ENCODE measurements at places on chromosomes 7 and 10.

DNA sequence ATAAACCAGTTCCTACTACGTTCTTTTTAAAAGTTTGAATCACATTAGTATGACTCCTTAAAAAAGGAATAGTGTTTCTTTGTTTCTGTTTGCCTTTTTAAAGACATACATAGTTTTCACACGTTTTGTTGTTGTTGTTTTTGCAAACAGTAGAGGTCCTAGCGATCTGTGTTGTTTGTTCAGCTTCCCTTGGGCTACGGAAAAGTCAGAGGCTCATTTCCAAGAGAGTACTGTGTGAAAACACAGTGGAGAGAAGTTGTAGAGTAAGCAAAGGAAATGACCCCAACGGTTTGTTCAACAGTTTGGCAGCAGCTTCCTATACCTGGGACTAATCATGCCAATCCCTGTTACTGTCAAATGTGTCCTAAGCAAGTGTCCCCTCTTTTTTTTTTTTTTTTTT is 87.1 kb upstream of the STEAP1 start:
- DNase-seq: no peak

DNA sequence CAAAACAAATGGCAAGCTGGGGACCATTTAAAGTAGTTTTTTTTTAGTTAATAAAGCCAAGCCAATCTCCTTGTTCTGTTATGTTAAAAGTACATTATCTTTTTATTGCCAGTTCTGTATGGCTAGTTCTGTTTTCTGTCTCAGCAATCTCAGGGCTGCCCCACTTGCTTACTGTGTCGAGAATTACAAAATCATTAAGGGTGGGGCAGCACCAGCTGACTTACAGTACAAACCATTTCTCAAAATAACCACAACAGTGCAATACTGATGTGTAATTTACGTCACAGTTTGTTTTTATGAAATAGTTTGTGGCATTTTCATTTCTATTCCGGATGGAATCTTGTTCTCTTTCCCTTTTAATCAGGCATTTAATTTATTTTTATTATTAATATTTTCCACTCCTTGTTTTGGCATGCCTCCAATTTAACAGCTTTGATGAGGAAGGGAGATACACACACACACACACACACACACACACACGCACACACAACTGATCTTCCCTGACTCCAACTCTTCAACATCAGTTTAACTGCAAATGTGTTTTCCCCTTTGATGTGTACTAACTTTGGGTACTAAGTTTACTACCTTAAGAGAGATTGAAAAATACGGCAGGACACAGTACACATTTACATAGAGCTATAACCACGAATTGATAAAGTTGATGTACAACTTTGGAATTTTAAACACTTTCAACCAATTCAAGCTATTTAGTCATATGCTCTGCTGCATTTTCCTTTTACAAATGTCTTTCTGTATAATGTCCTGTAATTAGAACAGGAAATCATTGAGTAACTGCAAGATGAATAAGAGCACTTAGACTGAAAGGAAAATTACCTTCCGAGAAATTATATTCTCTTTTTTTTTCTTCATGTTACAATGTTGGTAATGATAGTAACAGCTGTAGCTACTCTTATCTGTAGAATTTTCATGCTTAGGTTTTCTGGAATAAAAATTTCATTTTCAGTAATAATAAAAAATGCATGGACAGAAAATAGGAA is 91.5 kb downstream of the ARID5B start:
- DNase-seq: no peak

DNA sequence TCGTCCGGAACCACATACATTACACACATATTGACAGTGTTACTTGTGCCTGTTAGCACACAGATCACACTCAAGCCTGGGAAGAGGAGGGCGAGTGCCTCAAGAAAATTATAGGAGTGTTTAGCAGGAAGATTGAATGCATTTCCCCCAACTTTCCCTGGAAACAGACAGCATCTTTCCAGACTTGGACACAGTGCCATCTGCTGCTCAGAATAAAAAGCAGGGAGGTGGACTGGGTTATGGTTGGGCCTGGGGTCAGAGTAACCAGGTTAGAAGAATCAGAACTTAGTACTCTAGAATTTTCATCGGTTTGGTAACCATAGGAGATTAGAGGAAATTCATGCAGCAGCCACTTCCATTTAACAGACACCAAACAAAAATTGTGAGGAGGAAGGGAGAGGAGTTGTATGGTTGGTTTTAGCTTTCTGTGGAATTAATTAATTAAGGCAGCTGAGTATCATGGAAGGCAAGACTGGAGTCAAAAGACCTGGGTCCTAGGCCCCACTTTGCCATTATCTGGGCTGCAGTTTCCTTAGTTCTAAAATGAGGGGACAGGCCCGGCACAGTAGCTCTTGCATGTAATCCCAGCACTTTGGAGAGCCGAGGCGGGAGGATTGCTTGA is 43.4 kb upstream of the OPTN start:
- DNase-seq: no peak

GRCh38 chr7:148116195-148116594 is 474.4 kb upstream of the C7orf33 start:
- DNase-seq: no peak

DNA sequence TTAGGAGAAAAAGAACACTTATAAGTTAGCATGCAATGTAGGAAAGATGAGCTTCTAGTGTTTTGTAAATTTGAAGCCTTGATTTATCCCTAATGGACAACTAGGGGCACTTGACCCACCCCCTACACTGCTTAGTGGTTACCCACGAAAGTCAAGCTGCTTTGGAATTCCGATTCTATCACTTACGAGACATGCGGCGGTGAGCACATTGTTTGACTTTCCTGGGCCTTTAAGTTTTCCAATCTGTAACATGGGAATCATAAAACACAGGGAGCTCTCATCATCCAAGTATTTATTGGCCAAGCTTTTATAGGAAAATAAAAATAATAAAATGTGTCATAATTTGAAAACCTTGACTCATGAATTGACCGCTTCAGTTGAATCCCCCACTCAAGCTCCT is 78.7 kb upstream of the PDK4 start:
- DNase-seq: no peak

- no peak for DNase-seq
Measured at GRCh38 chr10:43284341-43284910, 17.6 kb upstream of the RASGEF1A start.

- no peak for DNase-seq
Measured at GRCh38 chr7:54339073-54339472, 203.1 kb upstream of the VSTM2A start.

DNA sequence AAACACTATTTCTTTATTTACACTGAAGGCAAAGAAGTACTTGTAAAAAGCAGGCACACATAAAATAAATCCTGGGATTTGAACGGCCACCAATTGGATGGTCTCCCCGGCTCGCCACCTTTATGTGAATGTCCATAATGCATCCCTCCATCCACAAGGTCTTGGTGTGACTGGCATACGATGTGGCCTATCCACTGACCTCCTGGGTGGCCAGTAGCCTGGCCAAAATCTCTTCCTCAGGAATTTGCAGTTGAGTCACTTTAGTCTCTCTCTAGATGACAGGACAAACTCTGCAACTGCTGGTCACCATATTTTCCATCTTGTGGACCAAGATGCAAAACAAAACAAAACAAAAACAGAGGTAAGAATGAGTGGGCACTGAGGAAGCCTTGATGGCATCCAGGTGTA is 39.1 kb downstream of the CDK1 start:
- DNase-seq: no peak

GRCh38 chr7:144408121-144408520 is 4.6 kb upstream of the NOBOX start:
- no peak for DNase-seq

- DNase-seq: no peak
Measured at GRCh38 chr10:52454491-52454890, 140.4 kb downstream of the DKK1 start.

Data from anterior cingulate cortex (tissue), 58 donors.